ENCODE measurements at places on chromosomes 1 and 21.
A peak's percentile ranks its signal among the peaks of the same experiment; 100 is the strongest.

DNA sequence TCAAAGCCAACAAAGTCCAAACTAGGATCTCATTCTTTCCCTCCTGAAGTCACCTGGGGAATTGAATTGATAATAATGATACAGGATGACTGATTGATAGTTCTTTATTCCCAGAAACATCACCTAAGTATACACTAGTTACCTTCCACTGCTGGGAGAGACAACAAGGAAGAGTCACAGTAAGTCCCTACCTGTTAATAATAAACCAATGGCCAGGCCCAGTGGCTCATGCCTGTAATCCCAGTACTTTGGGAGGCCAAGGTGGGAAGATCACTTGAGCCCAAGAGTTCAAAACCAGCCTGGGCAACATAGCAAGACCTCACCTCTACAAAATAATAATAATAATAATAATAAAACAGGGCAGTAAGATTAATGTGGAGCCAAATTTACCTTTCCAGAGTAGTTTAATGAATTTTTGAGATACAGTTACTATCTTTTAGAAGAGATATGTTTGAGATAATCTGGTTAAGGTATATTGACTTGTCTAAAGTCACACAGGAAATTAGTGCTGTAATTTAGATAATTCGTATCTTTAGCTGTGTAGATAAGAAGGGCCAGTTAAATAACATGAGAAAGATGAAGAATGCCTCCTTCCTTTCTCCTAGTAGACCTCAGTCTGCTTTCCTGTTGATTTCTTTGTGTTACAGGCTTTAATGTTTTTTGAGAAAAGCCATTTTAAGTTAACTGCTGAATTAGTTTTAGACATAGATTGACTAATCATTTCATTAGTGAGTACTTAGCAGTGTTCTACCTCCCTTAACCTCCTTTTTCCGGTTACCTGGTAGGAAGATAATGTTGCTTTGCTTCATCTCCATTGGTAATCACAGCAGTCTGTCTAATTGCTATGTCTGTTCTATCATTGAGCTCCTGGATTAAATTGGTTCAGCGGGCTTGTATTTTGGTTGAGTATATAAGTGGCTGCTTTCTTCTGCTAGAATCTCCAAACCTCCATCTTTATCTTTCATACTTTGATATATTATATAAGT lies 22.0 kb downstream of the SMAP2 start:
- DNase-seq = no peak

- DNase-seq = no peak
Measured at GRCh38 chr1:228751360-228752098, 16.2 kb downstream of the RHOU start.

- DNase-seq = peak; percentile 67
Measured at GRCh38 chr1:178031856-178032320, 62.0 kb upstream of the RASAL2 start.

DNA sequence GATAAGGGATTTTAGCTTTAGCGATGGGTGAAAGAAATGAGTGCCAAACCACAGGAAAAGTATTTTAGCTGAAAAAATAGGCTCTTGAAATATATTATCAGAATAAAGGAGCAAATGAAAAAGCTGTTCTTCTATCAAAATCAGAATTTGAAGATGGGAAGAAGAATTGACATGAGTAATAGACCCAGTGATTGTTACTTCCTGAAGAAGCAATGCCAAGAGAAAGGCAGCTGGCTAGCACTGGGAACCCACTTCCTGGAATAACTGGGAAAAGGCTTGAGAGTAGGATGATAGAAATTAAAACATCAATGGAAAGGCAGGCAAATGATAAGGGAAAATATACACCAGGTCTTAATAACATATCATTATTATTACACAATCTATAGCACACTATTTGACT lies 29.9 kb upstream of the LYPLAL1 start:
- no peak for DNase-seq

- DNase-seq = no peak
Measured at GRCh38 chr1:15311880-15312279, 64.9 kb downstream of the FHAD1 start.

- DNase-seq = no peak
Measured at GRCh38 chr1:101142244-101142643, 94.6 kb upstream of the S1PR1 start.

GRCh38 chr1:167627615-167627864 lies 2.5 kb upstream of the RCSD1 start:
- no peak for DNase-seq

- no peak for DNase-seq
Measured at GRCh38 chr1:27343639-27344025, 1.8 kb downstream of the SYTL1 start.

- DNase-seq = no peak
Measured at GRCh38 chr1:176577646-176578197, 114.7 kb downstream of the PAPPA2 start.

- DNase-seq = no peak
Measured at GRCh38 chr21:44589586-44590305, 2.6 kb downstream of the KRTAP10-6 start.

DNA sequence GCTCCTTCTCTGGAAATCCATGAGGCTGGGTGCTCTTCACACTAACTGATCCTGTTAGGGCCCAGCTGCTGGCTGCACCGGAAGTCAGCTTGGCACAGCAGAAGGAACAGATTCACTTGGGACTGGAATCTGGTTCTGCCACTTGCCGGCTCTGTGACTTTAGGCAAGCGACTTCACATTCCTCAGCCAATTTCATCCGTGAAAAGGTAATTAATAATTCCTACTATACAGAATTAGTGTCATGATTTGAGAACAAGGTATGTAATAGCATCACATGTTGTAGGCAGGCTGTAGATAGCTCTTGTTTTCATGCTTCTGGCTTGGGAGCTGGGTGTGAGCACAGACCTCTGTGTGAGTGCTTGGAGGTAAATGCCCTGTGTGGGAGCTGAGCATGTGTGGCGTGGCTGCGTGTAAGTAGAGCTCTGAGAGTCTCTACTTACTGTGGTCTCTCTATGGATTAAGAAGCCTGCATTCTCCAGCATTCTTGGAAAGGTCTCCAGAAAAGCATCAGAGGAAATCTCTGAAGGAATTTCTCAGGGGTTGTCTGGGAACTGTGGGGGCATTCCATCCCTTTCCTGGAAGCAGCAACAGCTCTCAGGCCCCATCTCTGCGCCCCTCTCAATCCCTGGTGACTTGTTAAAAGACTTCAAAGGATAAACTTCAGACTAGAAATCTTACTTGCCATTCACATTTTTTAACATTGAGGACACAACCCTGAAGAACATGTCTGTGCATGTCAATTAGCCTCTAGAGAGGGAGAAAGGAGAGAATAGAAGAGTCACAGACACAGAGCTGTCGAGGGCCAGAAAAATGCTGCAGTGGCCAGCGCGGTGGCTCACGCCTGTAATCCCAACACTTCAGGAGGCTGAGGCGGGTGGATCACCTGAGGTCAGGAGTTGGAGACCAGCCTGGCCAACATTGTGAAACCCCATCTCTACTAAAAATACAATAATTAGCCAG lies 47.7 kb upstream of the PPM1J start:
- no peak for DNase-seq

GRCh38 chr1:64005801-64006200 lies 197.6 kb upstream of the UBE2U start:
- DNase-seq = no peak

DNA sequence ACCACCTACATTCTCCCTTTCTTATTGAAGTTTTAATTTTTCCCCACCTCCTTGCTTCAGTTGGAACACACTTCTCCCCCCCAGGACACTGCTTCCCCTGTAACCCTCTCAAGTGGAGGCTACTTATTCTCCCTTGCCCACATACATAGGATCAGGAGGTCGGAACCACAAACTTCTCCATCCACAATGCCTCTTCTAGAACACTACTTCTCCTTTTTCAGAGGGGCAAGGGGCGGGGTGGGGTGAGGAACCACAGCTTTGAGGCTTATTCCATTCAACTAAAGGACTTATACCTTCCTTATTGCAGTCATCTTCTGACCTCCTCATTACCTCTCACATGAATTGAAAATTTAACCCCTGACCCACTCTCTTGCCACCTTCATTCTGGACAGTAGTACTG lies 81.3 kb downstream of the NEK7 start:
- no peak for DNase-seq

DNA sequence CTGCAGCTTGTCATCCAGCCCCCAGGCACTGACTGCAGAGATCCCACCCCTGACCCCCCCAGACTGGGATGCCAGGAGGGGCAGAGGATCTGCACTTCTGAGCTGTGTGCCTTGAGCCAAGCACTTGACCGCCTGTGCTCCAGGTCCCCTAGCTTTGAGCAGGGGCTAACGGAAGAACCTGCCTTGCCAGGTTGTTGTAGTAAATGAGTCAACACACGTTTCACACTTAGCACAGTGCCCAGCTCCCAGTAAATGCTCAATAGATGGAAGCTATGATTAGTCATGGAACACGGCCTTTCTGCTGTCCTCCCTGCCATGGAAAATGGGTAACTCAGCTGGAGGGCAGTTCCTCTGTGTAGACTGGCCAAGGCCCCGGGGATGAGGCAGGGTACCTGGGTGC lies 24.1 kb downstream of the IFFO2 start:
- DNase-seq = no peak

- no peak for DNase-seq
Measured at GRCh38 chr1:167409183-167409582, 109.1 kb downstream of the CD247 start.

DNA sequence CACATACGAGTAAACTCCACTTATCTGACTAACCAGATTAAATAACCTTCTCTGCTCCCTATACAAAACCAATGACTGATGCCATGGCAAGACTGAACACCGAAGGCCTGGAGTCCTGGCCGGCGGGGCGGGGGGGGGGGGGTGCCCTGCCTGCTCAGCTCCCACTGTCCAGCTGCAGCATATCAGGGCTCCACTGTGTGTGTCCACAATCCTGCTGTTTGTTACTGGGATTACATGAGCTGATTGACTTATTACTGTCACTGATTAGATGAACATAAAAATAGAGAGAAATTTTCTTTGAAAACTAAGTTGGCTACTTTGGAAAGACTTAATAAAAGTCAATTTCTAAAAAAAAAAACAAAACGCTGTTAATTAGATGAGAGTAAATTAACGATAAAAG lies 24.9 kb downstream of the TMEM63A start:
- DNase-seq = no peak

Data from hindlimb muscle (tissue), 1 donor.